Stimulated activated CD8-positive, alpha-beta memory T cell treated with anti-CD3 and anti-CD28 coated beads, Interleukin-7, amount 100 ng/mL, for 48 hours (primary cell): ENCODE measurements at places on chromosomes 7 and 10.

GRCh38 chr10:51311228-51311627, 236.9 kb downstream of the PRKG1 start:
- DNase-seq, result no peak

DNA sequence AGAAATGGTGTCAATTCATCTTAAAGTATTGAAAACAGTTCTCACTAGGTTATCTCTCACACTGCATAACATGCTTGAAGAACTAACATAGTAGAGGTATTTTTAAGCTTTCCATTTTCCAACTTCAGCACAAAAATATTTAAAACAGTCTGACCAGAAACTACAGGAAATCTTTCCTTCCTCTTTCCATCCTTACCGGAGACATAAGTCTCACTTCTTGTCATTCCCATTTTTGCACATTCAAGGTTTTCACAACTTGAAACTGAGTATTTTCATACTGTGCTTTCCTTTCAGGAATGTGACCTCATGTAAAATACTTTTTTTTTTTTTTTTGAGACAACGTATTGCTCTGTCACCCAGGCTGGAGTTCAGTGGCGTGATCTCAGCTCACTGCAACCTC, 45.2 kb downstream of the ARHGAP12 start:
- DNase-seq, result no peak

DNA sequence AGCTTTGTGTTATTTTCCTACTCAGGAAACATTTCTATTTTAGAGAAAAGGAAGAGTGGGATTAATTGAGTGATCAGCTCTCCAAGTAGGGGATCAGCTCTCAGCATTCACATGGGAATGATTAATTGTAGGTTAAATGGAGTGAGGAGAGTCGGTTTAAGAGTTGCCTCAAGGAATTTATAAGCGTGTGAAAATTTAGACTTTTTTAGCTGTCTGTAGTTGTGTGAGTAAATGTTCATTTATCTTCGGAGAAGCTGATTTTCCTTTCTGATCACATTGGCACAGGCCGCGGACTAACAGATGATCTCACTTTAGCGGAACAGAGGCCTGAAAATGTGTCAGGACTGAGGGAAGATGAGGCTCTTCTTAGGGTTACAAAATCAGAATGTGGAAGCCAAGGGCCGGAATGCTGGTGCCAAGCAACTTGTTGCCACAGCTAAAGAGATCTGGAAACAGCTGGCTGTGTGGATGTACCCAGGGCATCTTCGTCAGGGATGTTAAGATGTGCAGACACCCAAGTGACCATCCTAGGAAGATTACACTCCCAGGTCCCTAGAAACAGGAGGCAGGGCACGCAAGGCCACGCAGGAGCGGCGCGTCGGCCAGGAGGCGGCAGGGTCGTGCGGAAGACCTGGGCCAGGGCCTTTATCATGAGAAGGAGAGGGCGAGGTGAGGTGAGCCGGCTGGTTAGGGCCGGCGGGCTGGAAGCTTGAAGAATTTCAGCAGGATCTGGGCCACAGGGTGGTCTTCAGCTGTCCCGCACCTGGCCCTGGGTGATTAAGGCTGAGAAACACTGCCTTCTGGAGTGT, 35.1 kb upstream of the TTYH3 start:
- no peak for DNase-seq

DNA sequence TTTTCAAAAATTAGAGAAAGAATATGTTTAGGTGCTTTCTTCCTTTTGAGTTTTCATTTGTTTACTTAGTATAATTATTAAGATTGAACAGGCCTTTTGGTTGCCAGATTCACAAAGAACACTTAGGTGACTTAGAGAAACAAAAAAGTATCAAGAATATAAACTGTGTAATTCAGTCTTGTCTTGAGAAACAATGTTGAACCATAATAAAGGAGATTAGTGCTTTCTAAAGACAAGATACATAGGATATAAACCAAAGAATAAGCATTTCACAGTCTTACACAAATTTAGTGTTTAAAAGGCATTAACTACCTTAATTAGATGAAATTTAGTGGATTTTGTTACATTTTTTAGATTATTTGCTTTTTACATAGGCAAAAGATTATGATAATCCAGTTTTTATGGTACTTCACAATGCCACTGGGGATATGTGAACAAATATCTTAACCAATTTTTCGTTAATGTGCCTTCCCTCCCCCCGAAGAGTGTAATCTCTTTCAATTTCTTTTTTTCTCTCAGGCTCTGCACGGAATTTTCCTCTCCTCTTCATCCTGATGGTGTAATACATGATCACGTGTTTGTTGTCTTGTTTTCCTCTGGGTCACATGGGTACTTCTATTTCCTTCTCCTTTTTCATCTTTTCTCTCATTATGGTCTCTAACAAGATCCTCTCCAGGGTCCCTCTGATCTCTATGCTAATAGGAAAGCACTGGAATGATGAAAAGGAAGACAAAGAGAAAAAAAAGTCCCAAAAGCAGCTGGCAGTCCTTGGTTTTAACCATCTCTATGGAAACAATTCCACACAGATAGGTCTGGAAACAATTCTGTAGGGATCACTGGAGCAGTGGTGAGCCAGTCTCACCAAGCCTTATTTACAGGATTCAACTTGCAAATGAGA, 3.7 kb upstream of the HNRNPH3 start:
- no peak for DNase-seq

DNA sequence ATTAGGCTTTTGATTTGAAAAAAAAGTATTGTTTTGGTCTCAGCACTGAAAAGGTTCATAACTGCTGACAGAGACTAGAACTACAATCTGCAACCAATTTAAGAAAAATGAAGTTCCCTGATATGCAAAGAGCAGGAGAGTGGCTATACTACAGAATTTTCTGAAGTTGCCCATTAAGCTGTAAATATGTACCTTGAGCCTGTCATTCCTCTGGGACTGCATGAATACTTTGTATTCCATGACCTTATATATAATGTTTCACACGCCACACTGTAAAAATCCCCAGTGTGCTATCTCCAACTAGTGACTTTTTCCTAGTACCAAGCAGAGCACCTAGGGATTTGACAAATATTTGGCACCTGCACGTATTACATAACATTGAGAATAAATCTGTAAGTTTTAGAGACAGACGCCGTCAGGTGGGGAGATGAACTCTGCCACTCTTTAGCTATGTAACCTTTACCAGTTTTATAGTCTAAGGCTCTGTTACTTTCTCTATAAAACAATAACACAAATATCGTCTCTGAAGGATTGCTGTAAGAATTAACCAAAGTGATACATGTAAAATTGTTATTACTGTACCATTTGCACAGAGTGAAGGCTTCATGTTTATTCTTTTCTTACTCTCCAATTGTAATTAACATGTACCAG, 235.4 kb downstream of the MAGI2 start:
- DNase-seq, result no peak

DNA sequence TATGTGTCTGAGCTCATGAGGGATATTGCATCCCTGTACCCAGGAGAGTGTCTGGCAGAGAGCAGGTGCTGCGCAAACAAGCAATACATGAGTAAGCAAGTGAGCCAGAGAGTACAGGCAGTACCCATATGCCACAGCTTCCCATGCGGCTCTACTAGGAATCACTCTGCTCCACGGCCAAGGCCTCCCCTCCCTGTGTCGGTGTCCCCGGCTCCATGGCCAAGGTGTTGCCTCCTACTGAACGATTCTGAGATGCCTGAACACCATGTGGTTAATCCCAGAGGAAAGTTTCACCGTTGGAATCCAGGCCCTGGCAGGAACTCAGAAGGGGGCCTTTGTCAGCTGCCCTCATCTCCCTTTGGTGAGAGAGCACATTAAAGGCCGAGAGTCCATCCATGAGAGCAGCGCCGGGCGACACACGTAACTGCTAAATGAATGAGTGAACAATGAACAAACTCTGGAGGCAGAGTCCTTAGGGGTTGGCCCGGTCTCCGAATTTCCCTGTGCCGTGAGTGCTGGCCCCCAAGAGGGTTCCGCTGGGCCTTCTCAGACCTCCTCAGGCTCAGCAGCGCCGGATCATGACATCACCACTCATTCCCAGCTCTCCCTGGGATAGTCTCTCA, 136.0 kb upstream of the FAM20C start:
- no peak for DNase-seq

GRCh38 chr7:41491883-41492471, 210.9 kb downstream of the INHBA start:
- no peak for DNase-seq
